ENCODE measurements at places on chromosomes 4 and X. TPM values are rescaled to one million over a fixed set of nuclear protein-coding genes. Genes with fewer than 3 reads are reported as not detected.

Gene DKC1
- 69.3 TPM for total RNA-seq

Gene DOK7
- total RNA-seq, result not detected

Gene FRAS1
- not detected for total RNA-seq

Gene TLR6
- 3.5 TPM for total RNA-seq

Gene F11
- total RNA-seq, result not detected

Data from activated CD4-positive, alpha-beta T cell treated with anti-CD3 and anti-CD28 coated beads, Interleukin-2, amount 10 ng/mL, durations not matched to agents 7 days and 5 days (primary cell).